ENCODE measurements at places on chromosomes 12 and 14. TPM values are rescaled to one million over a fixed set of nuclear protein-coding genes. Genes with fewer than 3 reads are reported as not detected.

- H3K27ac ChIP-seq, result no peak overlapping the region
- no peaks in the 10 kb centered on the region for H3K36me3 ChIP-seq
- H3K4me1 ChIP-seq, result no peaks in the 10 kb centered on the region
- no peaks in the 10 kb centered on the region for H3K27me3 ChIP-seq
These were observed 209.0 kb upstream of the FBXO33 start for GRCh38 chr14:39641224-39641623.

DNA sequence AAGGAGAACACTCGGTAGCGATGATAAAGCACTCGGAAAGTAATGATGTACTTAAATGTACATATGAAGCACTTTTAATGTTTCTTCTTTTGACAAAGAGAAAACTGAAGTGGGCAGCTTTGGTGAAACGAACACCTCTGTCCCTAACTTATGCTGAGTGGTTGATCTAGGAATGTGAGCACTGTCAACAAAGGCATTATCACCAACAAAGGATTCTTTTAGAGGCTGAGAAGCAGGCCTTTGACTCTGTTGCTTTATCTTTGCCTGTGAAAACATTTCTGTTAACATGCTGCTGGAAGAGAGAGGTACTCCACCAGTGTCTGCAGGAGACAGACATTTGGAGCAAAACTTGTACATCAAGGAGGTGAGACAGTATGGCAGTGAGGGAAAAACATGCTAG lies 103.2 kb upstream of the VRK1 start:
- H3K27ac ChIP-seq, result no peak overlapping the region
- H3K36me3 ChIP-seq, result no peaks in the 10 kb centered on the region
- H3K27me3 ChIP-seq, result peaks cover 2% of the 10 kb centered on the region
- no peak for DNase-seq

DNA sequence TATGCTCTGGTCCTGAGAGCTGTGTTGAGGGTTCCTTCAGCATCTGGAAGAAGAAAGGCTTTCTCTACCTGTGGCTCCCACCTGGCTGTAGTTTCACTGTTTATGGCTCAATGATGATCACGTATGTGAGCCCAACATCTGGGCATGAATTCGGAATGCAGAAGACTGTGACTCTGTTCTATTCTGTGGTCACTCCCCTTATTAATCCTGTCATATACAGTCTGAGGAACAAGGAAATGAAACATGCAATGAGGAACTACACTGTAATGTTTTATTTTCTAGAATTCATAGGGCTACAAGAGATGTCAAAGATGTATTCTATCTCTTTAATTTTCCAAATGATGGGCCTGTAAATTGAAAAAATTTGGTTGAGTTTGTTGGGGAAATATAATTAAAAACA lies 10.8 kb upstream of the OR11G2 start:
- H3K27ac ChIP-seq, result no peak overlapping the region
- no peaks in the 10 kb centered on the region for H3K4me1 ChIP-seq
- DNase-seq, result no peak
- H3K4me3 ChIP-seq, result no peak overlapping the region
- no peaks in the 10 kb centered on the region for H3K27me3 ChIP-seq

The LHX5 gene
- 0.47 TPM for total RNA-seq

- H3K4me3 ChIP-seq, result no peak overlapping the region
- no peaks in the 10 kb centered on the region for H3K36me3 ChIP-seq
- H3K4me1 ChIP-seq, result no peaks in the 10 kb centered on the region
- no peaks in the 10 kb centered on the region for H3K27me3 ChIP-seq
These were observed 35.2 kb upstream of the TXNRD1 start for GRCh38 chr12:104180374-104180773.

The NUDT4 gene
- total RNA-seq, result 71.7 TPM

The RGS6 gene
- 0.63 TPM for total RNA-seq

GRCh38 chr14:44712024-44712815 lies 205.1 kb upstream of the FSCB start:
- no peak overlapping the region for H3K27ac ChIP-seq
- H3K4me1 ChIP-seq, result no peaks in the 10 kb centered on the region
- no peaks in the 10 kb centered on the region for H3K36me3 ChIP-seq
- no peak for DNase-seq

DNA sequence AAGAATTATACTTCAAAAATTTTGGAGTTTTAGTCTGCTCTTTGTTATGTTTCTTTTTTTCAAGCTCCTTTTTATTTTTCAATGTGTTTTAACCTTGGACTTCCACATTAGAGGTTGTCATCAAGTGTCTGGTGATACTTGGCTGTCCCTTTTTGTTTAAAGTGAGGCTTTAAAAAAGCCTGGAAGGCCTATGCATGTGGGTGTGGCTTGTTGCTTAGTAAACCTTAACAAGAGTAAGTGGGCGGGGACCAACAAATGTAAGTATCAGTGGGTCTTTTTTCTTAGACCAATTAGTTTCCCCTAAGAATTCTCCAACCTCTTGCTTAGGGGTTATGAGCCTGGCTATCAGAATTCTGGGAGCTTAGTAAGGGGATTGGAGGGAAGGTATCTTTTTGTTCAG lies 26.4 kb downstream of the HCFC2 start:
- no peaks in the 10 kb centered on the region for H3K4me1 ChIP-seq
- no peaks in the 10 kb centered on the region for H3K27me3 ChIP-seq
- DNase-seq, result no peak
- H3K36me3 ChIP-seq, result no peaks in the 10 kb centered on the region
- H3K4me3 ChIP-seq, result no peak overlapping the region
- no peak overlapping the region for H3K27ac ChIP-seq

DNA sequence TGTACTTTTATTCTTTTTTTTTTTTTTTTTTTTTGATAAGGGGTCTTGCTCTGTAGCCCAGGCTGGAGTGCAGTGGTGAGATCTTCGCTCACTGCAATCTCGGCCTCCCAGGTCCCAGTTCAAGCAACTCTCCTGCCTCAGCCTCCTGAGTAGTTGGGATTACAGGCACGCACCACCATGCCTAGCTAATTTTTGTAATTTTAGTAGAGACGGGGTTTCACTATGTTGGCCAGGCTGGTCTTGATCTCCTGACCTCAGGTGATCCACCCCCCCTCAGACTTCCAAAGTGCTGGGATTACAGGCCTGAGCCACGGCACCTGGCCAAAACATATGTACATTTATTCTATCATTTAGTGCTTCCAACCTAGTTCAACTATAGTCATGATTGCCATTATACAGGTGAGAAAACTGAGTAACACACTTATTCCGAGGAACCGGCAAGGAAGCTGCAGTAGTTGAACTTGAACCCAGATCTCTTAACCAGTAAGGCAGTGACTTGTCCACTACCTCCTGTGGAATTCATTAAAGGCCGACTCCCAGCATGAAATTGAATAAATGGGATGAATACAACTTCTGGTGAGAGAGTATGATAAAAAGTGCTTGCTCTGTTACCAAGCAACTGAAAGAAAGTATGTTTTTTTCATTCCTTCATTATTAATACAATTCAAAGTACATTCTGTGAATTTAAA lies 755 bp upstream of the ATF7IP start:
- DNase-seq, result no peak
- no peak overlapping the region for H3K4me3 ChIP-seq
- H3K36me3 ChIP-seq, result no peaks in the 10 kb centered on the region
- H3K27ac ChIP-seq, result no peak overlapping the region
- H3K4me1 ChIP-seq, result no peaks in the 10 kb centered on the region
- no peaks in the 10 kb centered on the region for H3K27me3 ChIP-seq

DNA sequence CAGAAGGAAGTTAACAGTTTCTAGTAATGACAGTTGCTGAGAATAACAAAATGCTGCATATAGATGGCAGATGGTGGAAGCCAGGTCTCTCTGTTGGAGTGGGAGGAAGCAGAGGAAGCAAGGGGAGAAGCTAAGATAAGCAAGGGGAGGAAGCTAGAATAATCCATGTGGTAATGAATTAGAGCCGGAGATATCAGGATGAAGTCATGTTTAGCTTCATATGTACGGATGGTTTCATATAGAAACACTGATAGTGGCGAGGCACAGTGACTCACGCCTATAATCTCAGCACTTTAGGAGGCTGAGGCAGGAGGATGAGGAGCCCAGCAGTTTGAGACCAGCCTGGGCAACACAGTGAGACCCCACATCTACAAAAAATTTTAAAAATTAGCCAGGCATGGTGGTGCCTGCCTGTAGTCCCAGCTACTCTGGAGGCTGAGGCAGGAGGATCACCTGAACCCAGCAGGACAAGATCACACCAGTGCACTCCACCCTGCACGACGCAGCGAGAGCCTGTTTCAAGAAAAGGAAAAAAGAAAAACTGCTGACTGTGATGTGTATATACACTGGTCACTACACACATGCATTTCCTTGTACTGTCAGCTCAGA lies 49.2 kb downstream of the ANAPC7 start:
- no peak for DNase-seq
- H3K27ac ChIP-seq, result no peak overlapping the region
- no peaks in the 10 kb centered on the region for H3K36me3 ChIP-seq
- H3K4me3 ChIP-seq, result no peak overlapping the region

DNA sequence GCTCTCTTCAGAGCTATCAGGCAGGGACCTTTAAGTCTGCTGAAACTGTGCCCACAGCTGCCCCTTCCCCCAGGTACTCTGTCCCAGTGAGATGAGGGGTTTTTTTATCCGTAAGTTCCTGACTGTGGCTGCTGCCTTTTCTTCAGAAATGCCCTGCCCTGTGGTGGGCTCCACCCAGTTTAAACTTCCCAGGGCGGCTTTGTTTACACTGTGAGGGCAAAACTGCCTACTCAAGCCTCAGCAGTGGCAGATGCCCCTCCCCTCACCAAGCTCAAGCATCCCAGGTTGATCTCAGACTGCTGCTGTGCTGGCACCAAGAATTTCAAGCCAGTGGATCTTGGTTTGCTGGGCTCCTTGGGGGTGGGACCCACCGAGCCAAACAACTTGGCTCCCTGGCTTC lies 46.9 kb upstream of the SLC16A7 start:
- no peak for DNase-seq
- H3K27me3 ChIP-seq, result no peaks in the 10 kb centered on the region
- no peaks in the 10 kb centered on the region for H3K4me1 ChIP-seq
- H3K36me3 ChIP-seq, result no peaks in the 10 kb centered on the region
- no peak overlapping the region for H3K27ac ChIP-seq
- no peak overlapping the region for H3K4me3 ChIP-seq

DNA sequence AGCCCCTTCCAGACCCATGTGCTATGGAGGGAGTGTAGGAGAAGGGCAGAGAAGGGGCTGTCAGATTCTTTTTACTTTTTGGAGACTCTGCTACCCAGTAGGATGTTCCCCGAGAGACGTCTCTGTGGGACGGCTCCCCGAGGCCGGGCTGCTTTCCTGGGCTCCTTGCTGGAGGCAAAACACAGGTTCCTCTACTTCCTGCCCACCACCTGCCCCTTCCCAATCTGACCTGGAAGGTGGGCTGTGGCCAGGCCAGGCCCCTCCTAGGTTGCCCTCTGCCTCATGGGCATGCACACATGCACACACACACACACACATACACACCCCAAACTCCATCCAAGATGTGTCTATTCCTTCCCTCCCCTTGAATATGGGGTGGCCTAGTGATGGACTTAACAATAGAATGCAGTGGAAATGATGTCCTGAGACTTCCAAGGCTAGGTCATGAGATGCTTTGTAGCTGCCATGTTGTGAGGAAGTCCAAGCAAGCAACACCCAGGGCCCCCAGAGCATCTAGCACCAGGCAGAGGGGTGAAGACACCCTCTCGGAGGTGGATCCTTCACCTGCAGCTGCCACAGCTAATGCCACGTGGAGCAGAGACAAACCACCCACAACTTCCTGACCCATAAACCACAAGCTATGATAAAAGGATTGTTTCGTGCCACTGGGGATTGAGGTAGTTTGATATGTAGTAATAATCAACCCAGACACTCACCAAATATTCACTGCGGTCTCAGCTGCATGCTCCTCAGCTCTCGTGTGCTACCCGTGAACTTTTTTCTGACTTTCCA lies 1.6 kb upstream of the ASB2 start:
- DNase-seq, result no peak
- H3K27me3 ChIP-seq, result no peaks in the 10 kb centered on the region
- H3K4me3 ChIP-seq, result no peak overlapping the region
- H3K4me1 ChIP-seq, result peaks cover 3% of the 10 kb centered on the region
- no peak overlapping the region for H3K27ac ChIP-seq

The PPM1A gene
- total RNA-seq, result 51.2 TPM

- H3K4me3 ChIP-seq, result peak overlapping the region; percentile 53
- peaks cover 5% of the 10 kb centered on the region for H3K27me3 ChIP-seq
These were observed 41.6 kb upstream of the CAPRIN2 start for GRCh38 chr12:30796313-30796780.

DNA sequence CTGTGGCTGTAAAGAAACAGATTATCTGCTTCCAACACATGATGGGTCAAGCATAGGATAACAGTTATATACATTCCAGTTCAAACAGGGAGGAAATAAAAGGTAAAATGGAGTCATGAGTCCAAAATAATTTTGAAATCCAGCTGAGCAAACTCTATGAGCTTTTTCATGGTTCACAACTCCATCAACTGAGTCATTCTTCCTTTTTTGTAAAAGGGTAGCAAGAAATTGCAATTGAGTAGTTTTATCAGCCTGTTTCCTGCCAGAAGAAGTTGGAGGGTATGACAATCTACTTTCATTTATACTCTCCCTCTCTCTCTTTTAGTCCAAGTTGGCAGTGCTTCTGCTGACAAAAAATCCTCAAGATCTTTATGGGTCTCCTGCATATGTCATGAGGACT lies 95.6 kb downstream of the CPNE8 start:
- no peak overlapping the region for H3K4me3 ChIP-seq
- H3K4me1 ChIP-seq, result no peaks in the 10 kb centered on the region
- H3K27me3 ChIP-seq, result no peaks in the 10 kb centered on the region
- no peaks in the 10 kb centered on the region for H3K36me3 ChIP-seq

DNA sequence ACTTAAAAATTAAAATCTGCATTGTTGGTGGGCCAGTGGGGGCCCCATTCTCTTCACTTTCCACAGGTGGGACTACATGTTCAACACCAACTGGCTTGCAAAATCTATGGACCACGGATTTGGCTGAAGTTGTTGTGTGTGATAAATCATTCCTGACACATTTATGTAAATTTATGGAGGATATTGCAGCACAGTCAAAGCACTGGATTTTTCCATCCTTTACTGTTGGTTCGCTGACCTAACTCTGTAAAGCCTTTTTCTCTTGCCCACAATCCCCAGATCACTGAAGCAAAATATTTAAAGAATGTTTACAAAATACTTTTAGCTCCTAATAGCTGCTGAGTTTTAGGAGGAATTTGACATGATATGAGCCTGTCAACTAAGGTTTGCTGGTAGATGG lies 219.7 kb upstream of the PRICKLE1 start:
- H3K36me3 ChIP-seq, result no peaks in the 10 kb centered on the region
- no peaks in the 10 kb centered on the region for H3K27me3 ChIP-seq
- no peaks in the 10 kb centered on the region for H3K4me1 ChIP-seq
- H3K27ac ChIP-seq, result no peak overlapping the region
- no peak for DNase-seq
- H3K4me3 ChIP-seq, result no peak overlapping the region

- H3K27ac ChIP-seq, result no peak overlapping the region
- H3K27me3 ChIP-seq, result no peaks in the 10 kb centered on the region
- no peaks in the 10 kb centered on the region for H3K4me1 ChIP-seq
These were observed 31.7 kb downstream of the ATP2A2 start for GRCh38 chr12:110312581-110313360.

DNA sequence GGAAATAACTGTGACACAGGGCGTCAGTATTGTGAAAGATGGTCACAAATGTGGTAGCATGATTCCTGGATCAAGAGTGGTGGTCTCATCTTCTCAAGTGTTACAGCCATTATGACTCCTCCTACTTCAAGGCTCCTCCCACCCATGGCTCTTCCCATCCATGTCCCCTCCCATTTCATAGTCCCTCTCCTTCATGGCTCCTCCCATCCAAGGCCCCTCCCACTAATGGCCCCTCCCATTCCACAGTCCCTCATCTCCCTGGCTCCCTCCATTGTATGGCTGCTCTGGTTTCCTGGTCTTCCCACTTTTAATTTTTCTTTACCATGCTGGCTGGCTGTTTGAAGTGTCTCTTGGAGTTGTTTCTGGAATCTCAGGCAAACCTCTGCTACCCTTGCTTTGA lies 1375.2 kb upstream of the TMEM132C start:
- no peaks in the 10 kb centered on the region for H3K27me3 ChIP-seq
- no peaks in the 10 kb centered on the region for H3K36me3 ChIP-seq
- no peaks in the 10 kb centered on the region for H3K4me1 ChIP-seq
- no peak overlapping the region for H3K27ac ChIP-seq
- no peak for DNase-seq

The CDKN1B gene
- total RNA-seq, result 28.8 TPM
